ENCODE measurements at places on chromosomes 5 and 9.

GRCh38 chr9:137301081-137301947, 757 bp downstream of the NRARP start:
- peak; percentile 54 for DNase-seq

GRCh38 chr5:171475596-171475995, 56.1 kb downstream of the FGF18 start:
- no peak for DNase-seq

- no peak for DNase-seq
Measured at GRCh38 chr5:144370273-144370672, 199.6 kb downstream of the KCTD16 start.

GRCh38 chr5:40631236-40631635, 48.5 kb upstream of the PTGER4 start:
- DNase-seq, result no peak

DNA sequence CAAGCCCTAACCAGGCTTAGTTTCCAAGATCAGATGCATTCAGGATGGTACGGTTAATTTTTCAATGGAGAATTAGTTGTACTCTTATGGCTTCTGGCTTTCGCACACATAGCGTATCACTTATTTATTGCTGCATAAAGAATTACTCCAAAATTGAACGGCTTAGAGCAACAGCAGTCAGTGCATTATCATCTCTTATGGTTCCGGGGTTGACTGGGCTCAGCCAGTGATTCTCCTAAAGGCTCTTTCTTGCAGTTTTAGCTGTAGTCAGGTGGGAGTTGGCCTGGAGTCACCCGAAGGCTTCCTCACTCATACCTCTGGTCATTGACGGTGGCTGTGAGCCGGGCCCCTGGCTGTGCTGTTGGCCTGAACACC, 595 bp upstream of the GRHPR start:
- no peak for DNase-seq

GRCh38 chr9:80467632-80468031, 895.9 kb downstream of the TLE4 start:
- DNase-seq, result no peak

- no peak for DNase-seq
Measured at GRCh38 chr5:122101636-122102285, 23.7 kb upstream of the LOX start.

- DNase-seq, result no peak
Measured at GRCh38 chr5:110268985-110269384, 457.5 kb downstream of the TMEM232 start.

DNA sequence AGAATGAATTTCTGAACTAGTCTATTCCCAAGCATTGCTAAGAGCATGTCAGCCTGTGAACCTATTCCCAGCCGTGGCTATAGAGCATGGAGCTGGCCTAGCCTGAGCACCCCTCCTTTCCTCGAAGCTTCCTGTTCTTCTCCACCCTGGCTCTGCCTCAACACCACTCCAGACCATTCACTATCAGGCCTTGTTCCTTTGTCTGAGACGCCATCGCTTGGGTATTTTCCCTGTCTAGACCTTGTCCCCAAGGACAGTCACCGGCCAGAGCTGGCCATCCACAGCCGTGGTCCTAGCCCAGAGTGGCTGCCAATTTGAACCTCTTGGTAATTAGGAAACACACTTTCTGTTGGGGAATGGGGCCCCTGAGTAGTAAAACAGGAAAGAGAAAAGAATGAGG, 105.8 kb downstream of the LIFR start:
- no peak for DNase-seq

- no peak for DNase-seq
Measured at GRCh38 chr5:180858586-180858985, 2.5 kb downstream of the ZFP62 start.

DNA sequence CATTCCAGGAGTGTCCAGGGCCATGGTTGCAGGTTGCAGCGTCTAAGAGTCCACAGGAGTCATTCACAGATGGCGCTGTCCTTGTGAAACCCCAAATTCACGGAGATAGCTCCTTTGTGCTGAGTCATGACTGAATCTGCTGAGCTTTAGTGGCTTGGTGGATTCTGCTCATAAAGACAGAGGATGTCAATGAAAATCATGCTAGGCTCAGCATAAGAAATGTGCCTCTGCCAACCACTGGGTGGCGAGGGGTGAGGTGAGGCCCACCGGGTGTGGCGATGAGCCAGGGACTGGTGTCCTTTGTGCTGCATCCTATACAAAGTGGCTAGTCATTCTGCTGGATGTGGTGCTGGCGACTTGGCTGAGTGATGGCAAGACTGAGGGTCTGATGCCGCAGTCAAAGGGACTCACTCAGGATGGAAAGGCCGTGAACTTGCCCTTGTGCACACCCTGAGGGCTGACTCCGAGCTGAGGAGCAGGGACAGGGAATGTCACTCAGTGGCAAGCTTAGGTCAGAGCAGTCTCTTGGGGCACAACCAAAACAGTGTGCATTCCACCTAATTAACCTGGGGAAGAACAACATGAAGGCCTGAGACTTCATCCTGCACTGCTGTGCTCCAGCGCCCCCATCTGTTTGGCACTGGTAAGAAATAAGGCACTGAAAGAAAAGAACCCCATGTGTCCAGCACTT, 71.5 kb downstream of the DAP start:
- DNase-seq, result no peak

GRCh38 chr9:15707000-15707399, 154.2 kb downstream of the CCDC171 start:
- DNase-seq, result no peak
